Activated CD8-positive, alpha-beta memory T cell treated with anti-CD3 and anti-CD28 coated beads, Interleukin-2, amount 10 ng/mL, durations not matched to agents 7 days and 5 days (primary cell): ENCODE measurements at places on chromosomes 5 and 9.

GRCh38 chr5:76081811-76082771 lies 1.1 kb upstream of the SV2C start:
- no peak for DNase-seq
- peaks cover 89% of the 10 kb centered on the region for H3K27me3 ChIP-seq
- H3K4me1 ChIP-seq, result peaks cover 26% of the 10 kb centered on the region
- H3K4me3 ChIP-seq, result peak overlapping the region; percentile 67

GRCh38 chr9:36625006-36625615 lies 52.4 kb downstream of the MELK start:
- DNase-seq, result no peak
- no peak overlapping the region for H3K4me3 ChIP-seq
- peaks cover 2% of the 10 kb centered on the region for H3K4me1 ChIP-seq
- H3K27me3 ChIP-seq, result no peaks in the 10 kb centered on the region
- H3K27ac ChIP-seq, result peak overlapping the region; percentile 60

DNA sequence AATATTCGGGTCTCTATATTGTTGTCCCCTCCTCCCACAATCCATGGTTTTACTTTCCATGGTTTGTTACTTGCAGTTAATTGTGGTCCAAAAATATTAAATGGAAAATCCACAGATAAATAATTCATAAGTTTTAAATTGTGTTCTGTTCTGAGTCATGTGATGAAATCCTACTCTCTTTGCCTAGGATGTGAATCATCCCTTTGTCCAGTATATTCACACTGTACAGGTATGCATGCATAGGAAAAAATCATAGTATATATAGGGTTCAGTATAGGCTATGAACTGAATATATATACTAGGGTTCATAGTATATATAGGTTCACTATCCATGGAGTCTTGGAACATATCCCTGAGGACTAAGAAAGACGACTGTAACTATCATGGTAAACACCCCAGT lies 19.6 kb downstream of the INSYN2B start:
- no peak for DNase-seq
- no peaks in the 10 kb centered on the region for H3K27me3 ChIP-seq
- H3K4me1 ChIP-seq, result no peaks in the 10 kb centered on the region
- H3K4me3 ChIP-seq, result no peak overlapping the region
- H3K36me3 ChIP-seq, result no peaks in the 10 kb centered on the region

DNA sequence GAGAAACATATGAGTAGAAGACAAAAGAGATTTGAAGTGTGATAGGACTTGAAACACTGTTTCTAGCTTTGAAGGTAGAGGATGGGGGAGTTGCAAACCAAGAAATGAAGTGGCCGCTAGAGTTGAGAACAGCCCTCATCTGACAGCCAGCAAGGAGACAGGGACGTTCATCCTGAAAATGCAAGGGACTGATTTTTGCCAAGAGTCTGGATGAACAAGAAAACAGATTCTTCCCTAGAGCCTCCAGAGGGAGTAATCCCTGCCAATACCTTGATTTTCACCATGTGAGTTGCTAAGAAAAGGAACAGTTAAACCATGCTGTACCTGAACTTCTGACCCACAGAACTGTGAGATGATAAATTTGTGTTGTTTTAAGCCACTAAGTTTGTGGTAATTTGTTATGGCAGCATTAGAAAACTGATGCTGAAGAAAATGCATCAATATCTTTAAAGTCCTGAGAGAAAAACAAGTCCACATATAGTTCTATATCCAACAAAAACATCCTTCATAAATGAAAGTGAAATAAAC lies 154.0 kb upstream of the ADAMTSL1 start:
- H3K36me3 ChIP-seq, result no peaks in the 10 kb centered on the region
- no peaks in the 10 kb centered on the region for H3K4me1 ChIP-seq
- no peaks in the 10 kb centered on the region for H3K27me3 ChIP-seq
- H3K27ac ChIP-seq, result no peak overlapping the region
- no peak overlapping the region for H3K4me3 ChIP-seq
- DNase-seq, result no peak

GRCh38 chr9:125443367-125443766 lies 181.7 kb downstream of the GAPVD1 start:
- no peak overlapping the region for H3K27ac ChIP-seq
- no peak for DNase-seq
- H3K4me1 ChIP-seq, result no peaks in the 10 kb centered on the region
- no peaks in the 10 kb centered on the region for H3K27me3 ChIP-seq
- no peaks in the 10 kb centered on the region for H3K36me3 ChIP-seq
